ENCODE measurements at places on chromosomes 2 and 18. TPM values are rescaled to one million over a fixed set of nuclear protein-coding genes. Genes with fewer than 3 reads are reported as not detected.
A peak's percentile ranks its signal among the peaks of the same experiment; 100 is the strongest.

Gene SPATA3
- total RNA-seq, result not detected

DNA sequence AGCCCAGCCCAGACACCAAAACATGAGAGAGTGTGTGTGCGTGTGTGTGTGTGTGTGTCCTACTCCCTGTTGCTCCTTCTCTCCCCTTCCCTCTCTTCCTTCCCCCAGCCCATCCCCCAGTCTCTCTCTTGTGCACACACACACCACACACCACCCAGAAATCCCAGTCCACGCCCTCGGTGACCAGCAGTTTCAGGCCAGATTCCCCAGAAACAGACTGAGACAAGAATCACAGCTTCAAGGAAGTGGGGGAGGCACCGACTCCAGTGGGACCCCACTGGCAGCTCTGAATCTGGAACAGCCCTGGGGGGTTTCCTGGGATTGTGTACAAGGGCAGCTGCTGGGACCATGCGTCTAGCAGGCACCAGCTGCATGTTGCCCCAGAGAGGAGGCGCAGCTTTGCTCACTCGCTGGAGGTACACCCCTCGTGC is 113.5 kb downstream of the NDUFA10 start:
- no peak for DNase-seq

- DNase-seq, result no peak
Measured at GRCh38 chr2:97764559-97765263, 51.3 kb downstream of the ZAP70 start.

DNA sequence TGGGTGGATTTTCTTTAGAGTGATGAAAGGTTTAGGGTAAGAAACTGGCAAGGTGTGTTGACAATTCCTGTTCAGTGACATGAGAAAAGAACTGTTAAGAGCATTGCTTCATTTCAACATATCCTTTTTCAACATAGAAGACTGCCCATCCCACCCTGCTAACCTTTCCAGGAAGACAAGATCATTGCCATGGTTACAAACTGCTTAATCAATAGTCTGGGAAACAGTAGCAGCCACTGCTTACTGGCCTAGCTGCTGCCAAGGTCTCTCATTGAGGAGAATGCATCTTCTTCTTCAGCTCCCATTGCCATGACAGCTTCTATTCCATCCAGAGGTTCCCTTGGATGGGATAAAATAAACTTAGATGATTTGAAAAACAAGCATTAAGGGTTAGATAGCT is 212.1 kb downstream of the LRRTM1 start:
- no peak for DNase-seq

Gene NOL4
- total RNA-seq, result 1.4 TPM

DNA sequence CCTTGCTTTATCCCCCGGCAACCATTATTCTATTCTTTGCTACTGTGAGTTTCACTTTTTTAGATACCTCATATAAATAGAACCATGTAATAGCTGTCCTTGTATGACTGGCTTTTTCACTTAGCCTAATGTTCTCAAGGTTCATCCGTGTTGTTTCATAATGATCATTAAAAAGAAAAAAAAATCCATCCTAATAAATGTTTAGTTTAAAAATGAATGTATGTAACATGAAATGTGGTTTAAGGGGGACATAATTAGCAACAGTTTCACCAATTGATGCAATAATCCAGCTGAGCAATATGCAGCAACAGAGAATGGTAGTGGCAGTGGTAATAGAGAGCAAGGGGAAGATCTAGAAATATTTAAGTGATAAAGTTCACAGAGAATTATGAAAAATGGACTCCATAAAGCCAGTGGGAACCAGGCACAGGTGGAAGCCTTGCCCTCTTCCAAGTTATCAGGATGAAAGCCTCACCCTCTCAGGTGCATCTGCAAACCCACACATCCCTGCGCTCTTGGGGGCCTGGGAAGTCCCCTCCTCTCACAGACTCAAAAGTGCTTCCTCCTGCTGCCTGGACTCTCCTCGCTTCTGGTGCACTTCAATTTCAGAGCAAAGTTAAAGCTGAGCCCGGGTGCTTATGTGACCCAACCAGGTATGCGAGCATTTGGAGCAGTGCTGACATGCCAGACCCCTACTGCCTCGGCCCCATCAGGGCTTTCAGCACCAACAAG is 1403.3 kb upstream of the SLC39A10 start:
- no peak for DNase-seq

GRCh38 chr18:58413667-58414628 is 214.9 kb downstream of the ALPK2 start:
- DNase-seq, result no peak

GRCh38 chr2:207477896-207478295 is 51.9 kb upstream of the CREB1 start:
- no peak for DNase-seq

Gene ADRA2B
- 6.3 TPM for total RNA-seq

DNA sequence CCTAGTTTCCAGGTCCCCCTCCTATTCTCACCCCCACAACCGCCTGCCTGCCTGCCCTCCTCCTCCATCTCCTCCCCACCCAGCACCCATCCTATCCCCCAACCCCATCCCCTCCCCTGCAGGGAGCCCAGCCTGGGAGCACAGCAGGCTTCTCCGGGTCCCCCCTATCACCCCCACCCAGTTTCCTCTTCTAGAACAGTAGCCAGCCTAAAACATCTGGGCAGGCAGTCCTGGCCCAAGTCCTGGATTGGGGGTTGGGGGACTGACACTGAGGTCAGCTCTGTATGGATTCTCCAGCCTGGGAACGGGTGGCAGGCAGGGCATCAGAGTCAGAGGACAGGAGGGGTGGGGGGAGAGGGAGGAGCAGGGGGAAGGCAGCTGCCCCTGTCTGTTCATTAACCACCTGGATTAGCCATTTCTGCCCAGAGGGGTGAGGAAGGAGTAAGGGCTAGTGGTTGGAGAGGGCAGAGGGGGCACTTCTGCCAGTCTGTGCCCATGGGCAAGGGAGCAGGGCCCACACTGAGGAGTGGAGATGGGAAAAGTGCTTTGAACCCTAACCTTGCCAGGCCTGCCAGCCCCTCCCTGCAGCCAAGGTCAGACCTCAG is 60.0 kb downstream of the TNS1 start:
- DNase-seq, result no peak

Gene ITGB1BP1
- total RNA-seq, result 44.0 TPM

DNA sequence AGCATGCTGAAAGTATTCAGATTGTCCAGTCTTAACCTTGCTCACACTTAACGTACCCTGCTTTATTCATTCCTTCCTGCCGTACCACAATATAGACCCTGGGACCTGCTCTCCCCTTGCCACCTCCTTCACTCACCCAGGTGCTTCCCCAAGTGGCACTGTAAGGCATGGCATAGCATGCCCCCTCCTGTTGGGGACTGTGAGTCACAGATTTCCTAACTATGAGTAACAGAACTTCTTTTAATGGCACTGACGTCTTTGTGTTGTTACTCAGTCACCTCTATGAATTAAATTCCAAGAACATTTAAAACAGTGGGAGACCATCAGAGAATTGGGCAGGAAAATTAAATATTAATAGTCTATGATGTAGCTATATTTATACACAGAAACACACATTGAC is 117.2 kb downstream of the CTNNA2 start:
- DNase-seq, result peak; percentile 13

Gene MYCN
- total RNA-seq, result 77.5 TPM

- DNase-seq, result no peak
Measured at GRCh38 chr2:233974530-233975071, 57.4 kb downstream of the TRPM8 start.

- no peak for DNase-seq
Measured at GRCh38 chr2:119123389-119123788, 35.2 kb downstream of the C1QL2 start.

Gene ELP2
- 136 TPM for total RNA-seq

- no peak for DNase-seq
Measured at GRCh38 chr18:1012775-1013174, 108.1 kb downstream of the ADCYAP1 start.

DNA sequence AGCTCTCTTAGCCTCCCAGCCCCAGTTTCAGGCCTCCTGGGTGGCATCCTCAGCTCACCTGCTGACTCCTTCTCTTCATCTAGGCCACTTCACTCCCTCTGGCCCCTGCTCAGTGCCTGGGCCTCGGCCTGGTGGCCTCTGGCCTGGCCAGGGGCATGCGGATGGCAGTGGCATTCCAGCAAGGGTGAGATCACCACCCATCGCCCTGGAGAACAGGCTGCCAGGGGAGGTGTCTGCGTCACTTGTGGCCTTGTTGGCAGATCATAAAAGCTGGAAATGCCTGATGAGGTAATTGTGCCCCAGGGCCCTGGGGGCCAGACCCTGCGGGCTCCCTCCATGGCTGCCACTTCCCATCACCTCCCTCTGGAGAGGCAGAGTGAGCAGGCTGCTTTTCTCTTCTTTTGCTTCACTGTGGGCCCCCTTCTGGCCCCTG is 72.5 kb upstream of the SMAD2 start:
- no peak for DNase-seq

Gene CASP8
- 4.4 TPM for total RNA-seq

- no peak for DNase-seq
Measured at GRCh38 chr2:48205137-48205798, 299.0 kb upstream of the FBXO11 start.

Gene SERPINB2
- not detected for total RNA-seq

Gene CHRND
- 0.07 TPM for total RNA-seq

Measured in WTC11 (cell line).